Stimulated activated CD8-positive, alpha-beta memory T cell treated with anti-CD3 and anti-CD28 coated beads, Interleukin-12 subunit alpha, Interleukin-12 subunit beta, amount 100 ng/mL, for 1 hour (primary cell): ENCODE measurements at places on chromosomes 7 and 10.

GRCh38 chr10:43739161-43739560 lies 90.5 kb upstream of the ZNF32 start:
- DNase-seq: no peak

DNA sequence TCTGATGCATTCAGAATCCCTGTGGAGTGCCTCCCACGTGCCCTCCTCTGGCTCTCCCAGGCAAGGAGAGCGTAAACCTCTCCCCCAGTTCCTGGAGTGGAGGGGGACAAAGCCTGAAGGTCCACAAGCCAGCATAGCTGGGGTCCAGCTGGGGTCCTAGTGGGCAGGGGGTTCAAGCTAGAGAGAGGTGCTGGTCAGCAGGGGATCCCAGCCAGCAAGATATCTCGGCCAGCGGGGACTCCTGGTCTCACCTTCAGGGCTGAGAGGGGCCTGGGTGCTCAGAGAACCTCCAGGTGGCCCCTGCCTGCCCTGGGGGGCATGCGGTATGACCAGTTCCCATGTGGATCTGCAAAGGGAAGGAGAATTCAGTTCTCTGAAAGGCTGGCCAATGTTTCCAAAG lies 413.7 kb downstream of the TCERG1L start:
- no peak for DNase-seq

DNA sequence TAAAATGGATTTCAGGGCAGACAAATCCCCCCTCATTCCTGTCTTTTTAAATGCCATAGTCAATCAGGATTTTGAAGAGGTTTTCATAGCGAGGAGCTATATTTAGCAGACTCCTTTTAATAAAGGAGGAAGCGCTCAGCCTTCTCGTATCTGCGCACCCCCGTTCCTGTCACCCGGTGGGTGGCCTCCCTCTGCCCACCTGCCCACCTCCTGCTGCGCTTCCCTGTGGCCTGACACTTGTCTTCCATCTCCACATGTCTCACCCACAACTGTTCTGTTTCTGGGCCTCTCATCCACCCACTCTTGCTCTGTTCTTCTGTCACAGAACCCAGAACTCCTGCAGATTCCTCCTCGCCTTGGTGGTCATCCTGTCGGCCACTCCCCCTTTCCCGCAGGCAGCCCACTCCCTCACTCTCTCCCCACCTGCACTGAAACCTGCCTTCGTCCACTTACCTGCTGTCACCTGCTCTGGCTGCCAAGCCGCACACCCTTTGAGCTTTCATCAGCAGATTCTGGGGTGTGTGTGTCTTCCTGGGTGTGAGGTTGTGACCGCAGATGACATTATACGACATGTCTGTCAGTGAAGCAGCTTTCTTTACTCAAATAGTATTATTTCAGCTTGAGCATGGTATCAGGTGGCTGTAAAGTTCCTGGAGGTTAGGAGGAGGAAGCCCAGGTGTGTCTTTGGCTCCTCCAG lies 163.5 kb upstream of the AGK start:
- DNase-seq: no peak

GRCh38 chr7:44290252-44290620 lies 35.2 kb downstream of the CAMK2B start:
- no peak for DNase-seq

DNA sequence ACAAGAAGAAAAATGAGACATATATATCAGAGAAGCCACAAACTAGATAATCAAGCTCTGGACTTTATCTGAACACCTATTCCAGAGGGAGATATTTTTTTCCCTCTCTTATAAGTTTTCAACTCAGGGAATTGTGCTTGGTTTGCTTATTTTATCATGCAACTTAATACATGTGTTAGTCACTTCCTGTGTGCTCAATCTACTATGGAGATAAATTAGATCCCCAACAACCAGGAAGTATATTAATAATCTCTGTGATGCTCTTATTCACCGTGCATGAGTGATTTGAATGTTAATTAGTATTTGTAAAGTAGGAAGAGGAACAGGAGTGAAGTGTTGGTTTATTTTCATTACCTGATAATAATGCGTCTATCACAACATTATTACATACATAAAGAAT lies 38.8 kb upstream of the ZNF365 start:
- no peak for DNase-seq
